ENCODE measurements at places on chromosomes 7 and 10.

GRCh38 chr10:69649786-69650550, 19.9 kb downstream of the FAM241B start:
- DNase-seq, result no peak

DNA sequence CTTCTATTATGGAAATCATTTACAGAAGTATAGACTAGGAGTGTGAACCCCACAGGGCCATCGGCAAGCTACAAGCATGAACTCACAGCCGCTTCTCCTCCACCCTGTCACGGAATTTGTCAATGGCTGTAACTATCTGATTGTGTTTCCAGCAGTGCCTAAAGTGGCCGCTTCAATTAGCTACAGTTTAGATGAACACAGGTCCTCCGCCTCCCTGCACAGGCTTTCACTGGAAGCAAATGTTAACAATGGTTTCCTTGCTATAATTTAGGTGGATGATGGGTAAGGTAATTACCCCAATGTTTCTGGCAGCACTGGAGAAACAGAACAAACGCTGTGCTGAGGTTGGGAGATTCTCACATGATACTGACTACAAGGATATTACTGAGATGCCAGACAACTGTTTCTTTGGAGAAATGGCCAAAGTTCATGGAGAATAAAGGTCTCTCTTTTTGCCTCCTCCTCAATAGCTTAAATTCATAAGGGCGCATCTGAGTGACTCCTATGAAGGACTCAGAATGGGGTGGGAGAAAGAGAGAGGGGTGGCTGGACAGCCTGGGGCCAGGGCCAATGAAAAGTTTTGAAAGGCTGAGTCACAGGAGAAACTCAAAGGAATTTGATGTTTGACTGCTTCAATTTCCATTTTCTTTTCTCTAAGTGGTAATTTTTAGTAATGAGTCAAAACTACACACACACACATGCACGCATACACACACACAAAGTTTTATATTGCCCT, 78.9 kb downstream of the SVIL start:
- no peak for DNase-seq

DNA sequence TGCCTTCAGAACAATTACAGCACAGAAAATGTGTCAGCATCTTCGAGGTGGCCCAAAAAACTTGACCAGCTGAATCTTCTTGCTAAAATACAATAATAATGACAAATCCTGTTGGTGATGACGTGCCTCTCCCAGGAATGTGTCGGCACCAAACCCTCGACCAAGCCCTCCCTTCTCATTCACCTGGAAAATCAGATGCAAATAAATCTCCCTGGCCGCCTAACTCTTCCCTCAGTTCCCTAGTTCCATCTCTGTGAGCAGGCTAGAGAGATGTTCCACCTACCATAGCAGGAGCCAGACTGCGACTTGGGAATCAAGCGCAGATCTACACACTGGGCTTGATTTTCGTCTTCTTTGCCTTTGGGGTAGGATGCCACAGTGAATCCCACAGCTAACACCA, 4.1 kb downstream of the PRSS1 start:
- no peak for DNase-seq

GRCh38 chr10:72291019-72291532, 17.4 kb downstream of the DDIT4 start:
- no peak for DNase-seq

GRCh38 chr10:23063045-23063972, 32.1 kb upstream of the MSRB2 start:
- DNase-seq, result no peak

DNA sequence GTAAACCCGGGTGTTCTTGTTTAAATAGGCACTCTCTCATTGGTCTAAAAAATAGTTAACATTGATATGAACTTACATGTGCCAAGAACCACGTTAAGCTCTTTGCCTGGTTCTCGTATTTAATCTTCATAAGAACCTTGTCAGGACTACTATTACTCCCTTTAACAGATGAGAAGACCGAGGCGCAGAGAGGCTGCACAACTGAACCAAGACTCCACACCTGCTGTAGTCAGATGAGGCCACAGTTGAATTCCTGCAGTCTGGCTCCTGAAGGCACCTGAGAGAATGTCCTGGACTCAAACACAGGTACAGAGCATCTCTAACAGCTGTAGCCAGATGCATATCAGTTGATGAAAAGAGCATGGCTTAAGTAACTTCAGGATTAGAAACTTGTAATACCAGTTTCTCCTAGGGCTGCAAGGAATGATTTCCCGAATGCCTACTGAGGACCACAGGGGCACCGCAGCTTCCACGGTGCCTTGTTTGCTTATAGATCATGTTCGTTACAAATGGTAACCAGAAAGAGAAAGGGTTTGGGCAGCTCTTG, 9.5 kb downstream of the DDC start:
- DNase-seq, result no peak

DNA sequence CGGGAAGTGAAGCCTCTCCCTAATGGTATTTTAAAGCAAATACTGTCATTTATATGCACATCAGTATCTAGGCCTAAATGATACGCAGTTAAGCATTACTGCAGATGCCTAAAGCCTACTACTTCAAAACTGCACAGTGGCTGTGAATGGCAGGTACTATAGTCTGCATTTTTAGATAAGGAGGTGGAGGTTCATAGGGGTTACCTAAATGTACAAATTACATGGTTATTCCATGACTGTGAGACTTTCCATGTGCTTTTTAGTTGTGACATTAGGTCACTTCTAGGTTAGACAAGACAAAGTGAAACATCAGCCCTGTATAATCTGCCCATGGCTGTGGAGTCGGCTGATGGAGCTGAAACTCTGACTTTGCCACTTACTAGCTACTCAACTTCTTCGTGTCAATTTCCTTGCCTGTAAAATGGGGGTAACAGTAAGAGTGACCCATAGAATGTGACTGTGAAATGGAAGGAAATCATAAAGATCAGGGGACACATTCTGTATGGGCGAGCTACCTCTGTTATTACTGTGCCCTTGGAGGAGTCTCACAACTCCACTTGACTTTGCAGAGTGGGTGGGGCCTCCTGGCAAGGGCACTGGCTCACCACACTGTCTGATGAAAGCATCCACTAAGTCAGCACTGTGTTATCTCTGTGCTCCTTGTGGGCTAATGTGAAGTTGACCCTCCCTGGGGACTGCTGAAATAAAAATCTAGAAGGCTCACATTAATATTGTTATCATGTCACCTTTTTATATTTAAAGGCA, 239.4 kb downstream of the TNS3 start:
- DNase-seq, result no peak

- DNase-seq, result no peak
Measured at GRCh38 chr10:31133251-31133791, 101.7 kb upstream of the ZNF438 start.

GRCh38 chr10:69438536-69439349, 12.5 kb upstream of the TSPAN15 start:
- DNase-seq, result no peak

DNA sequence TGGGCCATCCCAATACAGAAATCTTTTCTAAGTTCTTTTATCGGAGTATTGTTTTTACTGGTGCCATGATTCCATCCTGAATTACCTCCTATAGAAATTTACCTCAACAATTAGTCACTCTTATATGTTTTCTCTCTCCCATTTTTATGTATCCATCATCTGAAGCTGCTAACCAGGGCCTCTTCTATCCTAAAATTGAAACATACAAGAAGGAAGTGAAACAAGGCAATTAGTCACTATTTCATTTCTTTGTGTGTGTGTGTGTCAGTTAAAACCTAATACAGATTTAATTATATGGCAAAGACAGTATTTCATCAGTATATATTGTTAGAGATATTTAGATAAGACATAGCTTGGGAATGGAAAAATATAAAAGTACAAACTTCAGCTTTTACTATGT, 148.4 kb upstream of the AHR start:
- no peak for DNase-seq

GRCh38 chr7:7080802-7081201, 101.5 kb upstream of the C1GALT1 start:
- no peak for DNase-seq

DNA sequence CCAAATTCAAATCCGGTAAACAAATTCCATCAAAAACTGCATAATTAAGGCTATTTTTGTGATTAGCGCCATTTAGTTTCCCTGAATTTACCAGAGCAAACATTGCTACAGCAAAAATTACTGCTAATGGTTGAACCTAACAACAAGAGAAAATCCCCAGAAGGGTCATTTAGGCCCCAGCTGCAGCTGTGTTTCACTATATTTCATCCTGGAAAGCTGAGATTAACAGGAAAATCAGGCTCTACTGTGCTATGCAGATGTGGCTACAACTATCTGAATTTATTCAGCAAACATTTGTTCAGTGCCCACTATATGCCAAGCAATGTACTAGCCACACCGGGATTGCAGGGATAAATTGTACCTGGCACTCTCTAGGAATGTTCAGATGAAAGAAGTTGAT, 104.0 kb downstream of the PON1 start:
- DNase-seq, result no peak

- DNase-seq, result no peak
Measured at GRCh38 chr7:38451840-38452239, 178.4 kb upstream of the TARP start.

- no peak for DNase-seq
Measured at GRCh38 chr10:14880229-14880628, 1.6 kb downstream of the SUV39H2 start.

DNA sequence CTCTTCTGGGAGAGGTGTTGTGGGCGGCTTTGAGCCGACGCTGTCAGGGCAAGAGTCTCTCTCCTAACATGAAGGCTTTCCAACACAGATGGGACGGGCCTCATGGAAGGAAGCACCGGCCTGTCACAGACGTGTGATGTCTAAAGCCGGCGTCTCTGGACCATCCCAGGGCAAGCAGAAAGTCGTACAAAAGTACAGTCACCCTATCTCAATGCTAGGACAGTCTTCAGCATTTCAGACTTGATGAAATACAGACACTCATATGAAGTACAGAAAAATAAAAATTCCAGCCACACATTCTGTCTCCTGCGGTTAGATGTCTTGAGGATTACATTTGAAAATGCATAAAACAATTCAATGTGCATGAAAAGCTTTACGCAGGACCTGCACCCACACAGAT, 30.6 kb downstream of the CYP2W1 start:
- DNase-seq, result no peak

GRCh38 chr7:79855172-79855571, 279.5 kb upstream of the GNAI1 start:
- no peak for DNase-seq

- no peak for DNase-seq
Measured at GRCh38 chr7:138663725-138664710, 37.1 kb downstream of the SVOPL start.

GRCh38 chr7:98990356-98990755, 112.0 kb downstream of the TRRAP start:
- no peak for DNase-seq

DNA sequence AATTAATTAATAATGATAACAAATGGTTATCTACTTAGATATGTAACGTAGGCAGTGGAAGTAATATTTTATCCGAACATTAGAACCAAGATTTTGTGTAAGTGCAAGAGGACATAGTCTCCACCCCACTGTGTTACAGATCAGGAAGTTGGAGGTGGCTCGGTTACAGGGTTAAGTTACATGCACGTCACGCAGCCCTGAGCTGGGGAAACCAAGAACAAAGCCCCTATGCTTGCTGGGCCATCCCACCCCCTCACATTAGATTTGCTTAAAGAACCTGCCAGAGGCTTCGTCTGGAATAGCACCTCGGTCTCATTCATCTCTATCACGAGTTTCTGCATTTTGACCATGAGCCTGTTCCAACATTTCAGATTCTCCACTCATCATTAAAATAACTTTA, 214.1 kb downstream of the ADARB2 start:
- DNase-seq, result no peak

- no peak for DNase-seq
Measured at GRCh38 chr7:93938293-93938692, 16.8 kb downstream of the GNG11 start.

DNA sequence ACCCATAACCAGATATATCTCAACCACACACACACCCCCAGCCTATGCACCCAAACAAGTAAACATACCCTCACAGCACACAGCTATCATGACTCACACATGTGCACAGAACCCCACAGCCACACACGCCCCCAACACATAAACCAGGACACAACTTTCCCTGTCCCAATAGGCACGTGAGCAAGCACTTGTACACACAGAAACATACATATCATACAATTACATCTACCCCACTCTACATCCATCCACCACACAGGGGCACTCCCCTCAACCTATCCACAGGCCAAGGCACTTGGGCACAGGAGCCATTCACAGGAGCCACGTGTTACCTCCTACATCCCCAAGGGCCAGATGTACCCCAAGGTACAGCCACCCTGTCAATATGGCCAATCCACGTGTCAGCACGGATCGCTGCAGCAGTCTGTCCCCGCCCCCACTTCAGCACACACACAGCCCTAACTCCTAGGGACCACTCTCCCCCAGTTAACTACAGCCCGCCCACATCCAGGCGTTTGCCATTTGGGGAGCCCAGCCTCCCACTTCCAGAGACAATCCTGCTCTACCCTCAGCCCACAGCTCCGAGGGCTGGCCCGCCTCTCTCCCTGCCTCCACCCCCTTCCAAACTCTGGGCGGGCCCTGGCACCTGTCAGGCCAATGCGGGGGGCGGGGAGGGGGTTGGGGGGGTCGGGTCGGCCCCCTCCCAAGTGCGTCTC, 163.5 kb downstream of the SH3PXD2A start:
- DNase-seq, result no peak

DNA sequence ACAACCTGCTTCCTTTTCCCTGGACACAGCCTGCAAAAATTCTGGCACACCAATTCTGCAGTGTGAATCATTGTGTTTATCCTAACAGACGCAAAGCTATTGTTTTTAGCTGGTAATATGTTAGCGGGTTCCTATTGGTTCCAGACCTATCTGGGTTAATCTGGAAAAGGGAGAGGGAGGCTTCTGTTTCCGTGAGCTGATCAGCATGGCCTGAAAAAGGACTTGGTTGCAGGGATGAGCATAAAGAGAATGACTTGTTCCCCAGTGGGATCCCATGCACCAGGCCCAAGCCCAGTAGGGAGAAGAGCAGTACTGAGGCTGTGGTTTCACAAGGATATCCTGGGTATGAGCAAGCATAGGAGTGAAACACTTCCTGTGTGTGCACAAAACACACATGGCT, 78.4 kb downstream of the PDE1C start:
- no peak for DNase-seq

GRCh38 chr10:2782265-2782664, 285.1 kb upstream of the PFKP start:
- DNase-seq, result no peak

DNA sequence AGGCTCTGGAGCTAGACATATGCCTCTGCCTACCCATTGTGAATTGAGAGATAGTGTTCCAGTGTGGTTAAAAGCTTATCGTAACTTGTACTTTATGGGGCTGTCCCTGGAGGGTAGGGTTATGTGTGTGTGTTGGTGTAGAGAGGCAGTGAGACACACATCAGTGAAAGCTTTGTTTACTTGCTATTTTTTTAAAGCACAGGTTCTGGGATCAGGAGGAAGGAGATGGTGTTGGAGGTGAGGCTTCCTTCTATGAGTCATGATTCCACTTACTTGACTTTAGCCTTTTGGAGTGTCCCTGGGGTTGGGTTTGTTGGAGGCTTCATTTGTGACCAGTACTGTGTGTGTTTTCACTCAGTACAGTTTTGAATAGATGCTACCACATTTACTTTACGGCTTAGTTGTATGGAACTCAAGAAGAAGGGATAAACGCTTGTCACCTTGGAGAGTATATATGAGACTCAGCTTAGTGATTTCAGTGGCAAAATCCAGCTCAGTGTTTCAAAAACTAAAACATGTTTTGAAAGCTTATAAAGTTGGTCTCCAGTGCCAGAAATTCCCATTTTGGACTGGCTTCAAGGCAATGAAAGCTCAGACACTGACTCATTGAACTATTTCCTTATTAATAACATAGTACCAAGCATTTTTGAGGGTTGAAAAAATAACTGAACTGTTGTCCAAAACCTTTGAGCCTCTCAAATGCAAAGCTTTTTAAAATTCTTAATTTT, 106.2 kb downstream of the PLXDC2 start:
- DNase-seq, result peak; percentile 91
